Osteocyte (in vitro differentiated cells): ENCODE measurements at places on chromosomes 3 and 15. TPM values are rescaled to one million over a fixed set of nuclear protein-coding genes. Genes with fewer than 3 reads are reported as not detected.

The SPATA12 gene
- total RNA-seq: not detected in 2 replicates

The MCTP2 gene
- 0.26 and 0.32 TPM in 2 replicates for total RNA-seq

The GABRR3 gene
- not detected in 2 replicates for total RNA-seq

The ACKR4 gene
- total RNA-seq: 0.42 and 0.64 TPM in 2 replicates

The SLC28A2 gene
- not detected in 2 replicates for total RNA-seq

The SLC9C1 gene
- not detected in 2 replicates for total RNA-seq

The CCDC54 gene
- not detected in 2 replicates for total RNA-seq

The OR5K2 gene
- not detected in 2 replicates for total RNA-seq

The ANKUB1 gene
- total RNA-seq: not detected in 2 replicates

The SPESP1 gene
- not detected in 2 replicates for total RNA-seq

DNA sequence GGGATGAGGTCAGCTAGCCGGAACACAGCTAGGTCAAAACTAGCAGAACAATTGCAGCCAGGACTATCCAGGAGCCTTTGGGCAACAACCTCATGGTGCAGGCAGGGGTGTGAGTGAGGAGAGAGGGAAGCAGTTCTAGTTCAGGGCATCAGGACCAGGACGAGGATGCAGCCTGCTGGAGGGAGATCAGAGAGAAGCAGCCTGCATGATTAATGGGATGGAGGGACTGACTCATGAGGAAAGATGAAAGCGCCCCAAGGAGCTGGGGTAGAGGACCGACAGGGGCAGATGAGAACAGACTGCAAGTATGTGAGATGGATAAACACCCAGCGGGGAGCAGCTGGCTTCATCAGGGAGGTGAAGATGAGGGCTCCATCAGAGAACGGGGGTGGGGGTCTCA is 37.9 kb upstream of the LRTM1 start:
- H3K36me3 ChIP-seq: no peaks in the 10 kb centered on the region
- no peak overlapping the region for H3K4me3 ChIP-seq
- no peaks in the 10 kb centered on the region for H3K27me3 ChIP-seq
- H3K27ac ChIP-seq: no peak overlapping the region
- peaks cover 56% of the 10 kb centered on the region for H3K4me1 ChIP-seq
- no peak for DNase-seq

- no peaks in the 10 kb centered on the region for H3K4me1 ChIP-seq
- peaks cover 16% of the 10 kb centered on the region for H3K27me3 ChIP-seq
- H3K4me3 ChIP-seq: no peak overlapping the region
Measured at GRCh38 chr3:109480014-109480413, 142.7 kb upstream of the DPPA4 start.

DNA sequence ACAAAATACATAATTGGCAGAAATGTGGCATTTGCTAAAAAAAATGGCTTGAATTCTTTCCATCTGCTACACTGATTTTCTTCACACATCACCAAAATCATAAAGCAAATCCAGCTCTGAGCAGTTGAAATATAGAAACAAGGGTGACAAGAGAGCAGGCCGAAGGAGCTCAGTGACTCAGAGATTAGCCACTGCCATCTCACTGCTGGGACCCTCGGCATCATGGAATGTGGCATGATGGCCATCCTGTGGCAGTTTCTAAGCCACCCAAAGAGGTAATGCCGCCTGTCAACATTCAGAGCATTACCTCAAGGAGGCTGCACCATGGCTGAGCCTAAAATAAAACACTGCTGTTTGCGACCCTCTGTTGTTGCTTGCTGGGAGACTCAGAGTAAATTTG is 80.5 kb upstream of the OSBPL11 start:
- peaks cover 14% of the 10 kb centered on the region for H3K27me3 ChIP-seq
- H3K27ac ChIP-seq: no peak overlapping the region

DNA sequence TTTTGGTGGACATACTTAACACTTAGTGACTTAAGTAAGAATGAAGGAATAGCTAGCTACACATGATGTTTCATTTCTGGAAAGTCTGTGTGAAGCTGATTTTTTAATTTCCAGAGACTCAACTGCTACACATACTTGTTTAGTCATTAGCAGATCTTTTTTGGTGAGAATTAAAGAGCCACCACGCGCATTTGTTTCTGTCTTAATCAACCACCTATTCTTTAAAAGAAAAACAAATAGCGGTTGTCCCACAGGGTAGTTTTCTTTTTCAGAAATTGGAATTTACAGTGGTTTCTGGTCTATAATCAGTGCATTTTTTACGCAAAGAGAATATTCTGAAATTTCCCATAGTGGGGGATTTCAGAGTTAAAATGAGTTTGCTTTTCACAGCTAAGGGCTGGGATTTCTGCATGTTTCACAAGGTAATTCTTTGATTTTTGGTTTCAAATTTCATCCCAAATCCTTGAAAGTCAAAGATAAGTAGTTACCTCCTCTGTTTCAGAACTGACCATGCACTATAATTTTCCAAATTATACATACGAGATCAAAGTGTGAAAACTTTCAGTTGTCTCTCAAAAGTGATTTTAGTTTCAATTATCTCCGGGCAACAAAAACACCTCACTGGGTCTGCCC is 631.0 kb upstream of the GRM7 start:
- H3K4me1 ChIP-seq: no peaks in the 10 kb centered on the region
- no peaks in the 10 kb centered on the region for H3K27me3 ChIP-seq
- H3K36me3 ChIP-seq: no peaks in the 10 kb centered on the region
- no peak overlapping the region for H3K4me3 ChIP-seq
- H3K27ac ChIP-seq: no peak overlapping the region
- no peak for DNase-seq

- no peak overlapping the region for H3K27ac ChIP-seq
- H3K27me3 ChIP-seq: no peaks in the 10 kb centered on the region
- H3K36me3 ChIP-seq: no peaks in the 10 kb centered on the region
- DNase-seq: no peak
Measured at GRCh38 chr3:18544146-18544545, 119.0 kb upstream of the SATB1 start.

GRCh38 chr3:102104033-102104432 is 254.7 kb downstream of the NFKBIZ start:
- H3K36me3 ChIP-seq: peaks cover 2% of the 10 kb centered on the region
- H3K27me3 ChIP-seq: no peaks in the 10 kb centered on the region
- H3K27ac ChIP-seq: no peak overlapping the region
- DNase-seq: no peak
- peaks cover 5% of the 10 kb centered on the region for H3K4me1 ChIP-seq

- peak overlapping the region; percentile 81 for H3K4me3 ChIP-seq
- peaks cover 26% of the 10 kb centered on the region for H3K4me1 ChIP-seq
Measured at GRCh38 chr15:63157891-63158431, 684 bp upstream of the RPS27L start.

DNA sequence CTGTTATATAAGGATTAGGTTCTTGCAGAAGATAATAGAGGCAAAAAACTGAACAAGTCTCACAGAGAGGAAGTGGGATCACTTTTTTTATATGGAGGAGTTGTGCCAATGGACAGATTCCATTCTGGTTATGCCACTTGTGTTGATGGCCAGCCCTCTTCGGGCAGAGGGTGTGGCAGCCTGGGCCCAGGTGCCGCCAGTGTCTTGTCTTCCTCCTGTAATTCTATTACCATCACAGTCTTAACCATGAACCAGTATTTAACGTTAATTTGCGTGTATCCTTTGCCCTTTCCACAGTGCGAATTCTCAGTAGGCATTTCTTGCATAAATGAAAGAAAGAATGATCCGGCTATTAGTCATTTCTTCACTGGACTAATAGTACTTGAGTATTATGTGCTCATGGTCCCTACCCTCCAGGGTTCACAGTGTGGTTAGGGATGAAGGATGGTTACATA is 7.0 kb upstream of the USP4 start:
- H3K27me3 ChIP-seq: no peaks in the 10 kb centered on the region
- H3K27ac ChIP-seq: no peak overlapping the region
- no peak for DNase-seq
- H3K4me3 ChIP-seq: no peak overlapping the region

GRCh38 chr3:179666030-179666429 is 13.2 kb downstream of the USP13 start:
- no peaks in the 10 kb centered on the region for H3K27me3 ChIP-seq
- H3K4me3 ChIP-seq: no peak overlapping the region
- H3K36me3 ChIP-seq: no peaks in the 10 kb centered on the region
- H3K27ac ChIP-seq: peak overlapping the region; percentile 39

DNA sequence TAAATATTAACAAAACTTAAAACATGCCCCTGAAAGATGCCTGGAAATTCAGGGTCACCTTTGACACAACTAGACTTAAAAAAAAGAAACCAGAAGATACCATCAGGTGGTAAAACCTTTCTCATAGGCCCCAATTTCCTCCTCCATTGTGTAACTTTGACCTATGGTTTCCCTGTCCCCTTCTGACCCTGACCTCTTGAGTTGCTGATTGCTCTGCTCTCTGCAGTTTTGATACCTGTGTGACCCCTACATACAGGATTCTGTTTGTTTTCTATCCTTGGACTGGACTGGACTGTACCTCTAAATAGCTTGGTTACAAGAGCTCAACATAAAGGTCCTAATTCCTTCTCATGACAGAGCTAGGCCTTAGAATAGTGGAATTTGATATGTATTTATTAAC is 220.6 kb downstream of the ZIC4 start:
- H3K27ac ChIP-seq: no peak overlapping the region
- H3K36me3 ChIP-seq: no peaks in the 10 kb centered on the region
- no peak for DNase-seq
- peaks cover 3% of the 10 kb centered on the region for H3K4me1 ChIP-seq

- H3K4me3 ChIP-seq: no peak overlapping the region
- H3K27ac ChIP-seq: no peak overlapping the region
- no peak for DNase-seq
Measured at GRCh38 chr3:183802989-183803388, 22.4 kb downstream of the MAP6D1 start.

- H3K4me1 ChIP-seq: no peaks in the 10 kb centered on the region
- no peak for DNase-seq
- H3K27ac ChIP-seq: no peak overlapping the region
- no peaks in the 10 kb centered on the region for H3K36me3 ChIP-seq
- no peak overlapping the region for H3K4me3 ChIP-seq
Measured at GRCh38 chr3:124625074-124625473, 105.2 kb upstream of the UMPS start.

- no peaks in the 10 kb centered on the region for H3K4me1 ChIP-seq
- no peak overlapping the region for H3K27ac ChIP-seq
- H3K27me3 ChIP-seq: no peaks in the 10 kb centered on the region
- no peak for DNase-seq
- H3K4me3 ChIP-seq: no peak overlapping the region
- H3K36me3 ChIP-seq: no peaks in the 10 kb centered on the region
Measured at GRCh38 chr3:181017690-181018089, 28.2 kb upstream of the DNAJC19 start.

DNA sequence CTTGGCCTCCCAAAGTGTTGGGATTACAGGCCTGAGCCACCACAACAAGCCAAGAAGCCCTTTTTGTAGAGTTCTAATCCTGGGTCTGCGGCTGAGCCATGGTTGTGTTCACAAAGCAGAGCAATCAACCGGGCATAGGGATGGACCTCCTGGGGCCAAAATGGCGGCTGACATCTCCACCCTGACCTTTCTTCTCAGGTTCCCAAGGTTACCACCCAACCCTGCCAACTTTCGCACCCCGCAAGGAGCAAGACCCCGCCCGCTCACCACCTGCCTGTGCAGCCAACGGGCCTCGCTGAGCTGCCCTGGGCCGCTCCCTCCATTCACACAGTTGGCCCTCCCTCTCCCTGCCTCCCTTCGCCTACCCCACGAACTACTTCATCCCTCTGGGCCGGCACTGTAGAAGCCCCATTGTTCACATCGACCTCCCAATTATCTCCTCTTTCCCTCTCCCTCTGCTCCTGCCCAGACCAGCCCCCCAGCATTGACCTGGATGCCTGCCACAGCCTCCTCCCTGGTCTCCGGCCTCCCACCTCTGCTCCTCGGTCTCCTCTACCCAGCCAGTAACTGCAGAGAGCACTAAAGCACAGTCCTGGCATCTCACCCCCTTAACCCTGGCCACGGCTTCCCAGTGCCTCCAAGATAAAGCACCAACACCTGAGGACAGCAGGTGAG is 62.0 kb upstream of the TFRC start:
- no peak overlapping the region for H3K27ac ChIP-seq
- H3K4me3 ChIP-seq: no peak overlapping the region
- DNase-seq: no peak
- peaks cover 14% of the 10 kb centered on the region for H3K4me1 ChIP-seq

- DNase-seq: no peak
- peaks cover 26% of the 10 kb centered on the region for H3K4me1 ChIP-seq
- no peak overlapping the region for H3K27ac ChIP-seq
- H3K4me3 ChIP-seq: no peak overlapping the region
- no peaks in the 10 kb centered on the region for H3K36me3 ChIP-seq
Measured at GRCh38 chr3:65960087-65960486, 78.6 kb downstream of the MAGI1 start.

DNA sequence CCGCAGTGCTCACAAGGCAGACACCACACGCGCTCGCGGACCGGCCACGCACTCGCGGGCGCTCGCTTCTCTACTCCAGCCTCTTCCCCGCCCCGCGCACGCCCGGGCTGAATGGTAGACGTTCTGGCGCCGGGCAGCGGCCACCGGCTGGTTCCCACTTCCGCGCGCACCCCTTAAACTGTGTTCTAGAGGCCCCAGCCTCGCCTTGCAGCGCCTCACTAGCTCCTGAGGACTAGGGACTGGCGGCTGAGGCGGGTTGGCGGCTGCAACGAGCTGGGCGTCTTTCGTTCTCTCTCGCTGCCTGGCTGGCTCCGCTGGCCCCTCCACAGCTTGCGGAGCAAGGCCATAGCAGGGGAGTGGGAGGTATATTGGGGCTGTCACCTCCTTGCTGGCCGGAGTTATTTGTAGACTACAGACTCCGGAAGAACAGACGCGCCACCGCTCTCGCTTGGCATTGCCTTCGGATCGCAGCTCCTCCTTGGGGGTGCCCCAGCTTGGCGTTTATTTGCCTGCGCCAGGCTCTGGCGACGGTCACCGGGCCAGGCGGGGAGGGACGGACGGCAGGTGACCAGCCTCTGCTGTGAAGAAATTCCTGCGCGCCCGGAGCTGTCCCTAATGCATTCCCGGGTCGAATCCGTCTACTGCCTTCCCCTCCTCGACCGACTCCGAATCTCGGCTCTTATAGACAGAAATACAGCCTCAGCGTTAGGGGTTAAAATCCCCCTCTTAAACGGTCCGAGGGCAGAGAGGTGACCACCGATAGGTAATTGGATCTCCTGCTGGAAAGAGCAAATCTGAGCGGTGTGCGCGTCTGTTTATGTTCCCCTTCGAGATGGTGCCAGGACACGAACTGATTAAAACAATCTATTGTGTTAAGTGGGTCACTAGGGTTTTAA is 1.3 kb downstream of the GREM1 start:
- H3K4me1 ChIP-seq: peaks cover 59% of the 10 kb centered on the region
- H3K27me3 ChIP-seq: no peaks in the 10 kb centered on the region
- H3K27ac ChIP-seq: peak overlapping the region; percentile 92

DNA sequence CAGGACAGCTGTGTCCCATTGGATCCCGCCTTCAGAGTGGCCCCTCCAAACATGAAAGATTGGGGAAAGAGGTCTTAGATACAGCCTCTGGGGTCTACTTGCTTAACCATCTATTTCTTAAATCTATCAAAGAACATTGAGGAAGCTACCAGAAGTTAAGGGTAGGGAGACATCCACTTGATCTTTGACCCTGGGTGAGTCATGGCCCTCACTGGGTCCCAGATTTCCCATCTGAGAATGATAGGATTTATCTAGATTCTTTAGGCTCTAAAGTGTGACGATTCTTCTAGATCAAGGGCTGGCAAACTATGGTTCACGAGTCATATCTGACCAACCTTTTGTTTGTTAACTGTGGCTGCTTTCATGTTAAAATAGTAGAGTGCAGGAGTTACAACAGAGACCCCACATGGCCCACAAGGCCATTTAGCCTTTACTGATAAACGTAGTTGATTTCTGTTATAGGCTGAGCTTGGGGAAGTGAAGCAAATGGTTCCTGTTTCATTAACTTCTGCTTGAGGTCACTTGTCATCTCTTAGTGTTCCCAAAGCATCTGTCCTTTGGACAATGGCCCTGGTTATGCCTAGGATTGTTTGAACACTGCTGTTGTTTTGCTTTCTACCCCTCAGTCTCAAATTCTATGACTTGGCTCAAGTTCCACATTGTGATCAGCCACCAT is 8.0 kb downstream of the MUC13 start:
- no peak overlapping the region for H3K4me3 ChIP-seq
- H3K4me1 ChIP-seq: peaks cover 2% of the 10 kb centered on the region
- no peak overlapping the region for H3K27ac ChIP-seq
- DNase-seq: no peak
- H3K27me3 ChIP-seq: peaks cover 2% of the 10 kb centered on the region
